Fibroblast of villous mesenchyme (primary cell): ENCODE measurements at places on chromosomes 6 and 20.

- DNase-seq = no peak
Measured at GRCh38 chr6:153484056-153484455, 353.0 kb upstream of the RGS17 start.

DNA sequence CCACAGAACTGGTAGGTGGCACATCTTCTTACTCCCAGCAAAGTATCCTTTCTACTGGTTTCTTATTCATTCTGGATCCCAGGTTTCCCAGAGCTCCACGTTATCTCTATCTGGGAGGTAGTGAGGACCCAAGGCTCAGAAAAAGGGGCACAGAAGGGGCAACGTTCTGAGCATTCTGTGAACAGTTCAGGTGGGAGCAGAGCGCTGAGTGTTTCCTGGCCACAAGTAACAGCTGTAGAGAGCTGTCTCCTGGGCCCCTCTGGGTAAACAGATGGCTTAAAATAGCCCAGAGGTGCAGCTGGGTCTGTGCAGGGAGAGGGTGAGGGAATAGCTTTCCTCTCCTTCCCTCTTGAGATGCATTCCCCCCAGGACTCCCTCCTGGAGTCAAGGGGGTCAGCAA lies 2.1 kb downstream of the APOBEC2 start:
- DNase-seq = no peak

DNA sequence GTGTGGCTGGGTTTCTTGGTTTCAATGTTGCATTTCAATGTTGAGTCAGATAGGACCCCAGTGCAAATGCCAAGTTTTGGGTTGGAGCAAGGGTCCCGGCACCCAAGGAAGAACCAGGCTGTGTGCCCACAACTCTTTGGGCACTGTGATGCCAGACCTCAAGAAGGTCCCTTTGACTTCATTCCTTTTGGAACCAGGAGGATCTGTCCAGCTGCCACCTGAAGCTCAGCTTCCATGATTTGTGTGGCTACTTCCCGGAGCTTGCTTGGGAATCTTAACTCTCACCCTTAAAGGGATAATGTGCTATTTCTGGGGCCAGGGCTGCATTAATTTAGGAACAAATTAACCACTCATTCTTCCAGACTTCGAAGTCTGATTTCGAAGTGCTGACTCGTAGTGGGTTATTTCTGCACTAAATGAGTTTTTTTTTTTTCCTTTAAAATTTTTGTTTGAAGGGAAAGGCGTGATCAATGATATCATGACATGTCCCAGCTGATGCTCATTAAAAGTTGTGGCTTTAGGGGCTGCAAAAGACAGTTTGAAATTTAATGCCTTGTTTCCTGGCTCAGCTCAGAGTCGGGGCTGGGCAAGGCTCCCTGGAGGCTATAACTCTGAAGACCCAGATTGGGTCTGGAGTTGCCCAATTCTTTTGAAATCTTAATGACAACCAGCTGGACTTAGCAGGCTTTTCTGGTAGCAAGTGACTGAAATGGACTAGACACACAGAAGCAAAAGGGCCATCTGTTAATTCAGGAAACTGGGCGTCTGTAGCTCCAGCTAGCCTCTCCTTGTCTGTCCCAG lies 24.0 kb upstream of the PHACTR3 start:
- no peak for DNase-seq

- no peak for DNase-seq
Measured at GRCh38 chr6:44742201-44742600, 354.7 kb downstream of the CDC5L start.
